ENCODE measurements at places on chromosomes 3 and 15.

DNA sequence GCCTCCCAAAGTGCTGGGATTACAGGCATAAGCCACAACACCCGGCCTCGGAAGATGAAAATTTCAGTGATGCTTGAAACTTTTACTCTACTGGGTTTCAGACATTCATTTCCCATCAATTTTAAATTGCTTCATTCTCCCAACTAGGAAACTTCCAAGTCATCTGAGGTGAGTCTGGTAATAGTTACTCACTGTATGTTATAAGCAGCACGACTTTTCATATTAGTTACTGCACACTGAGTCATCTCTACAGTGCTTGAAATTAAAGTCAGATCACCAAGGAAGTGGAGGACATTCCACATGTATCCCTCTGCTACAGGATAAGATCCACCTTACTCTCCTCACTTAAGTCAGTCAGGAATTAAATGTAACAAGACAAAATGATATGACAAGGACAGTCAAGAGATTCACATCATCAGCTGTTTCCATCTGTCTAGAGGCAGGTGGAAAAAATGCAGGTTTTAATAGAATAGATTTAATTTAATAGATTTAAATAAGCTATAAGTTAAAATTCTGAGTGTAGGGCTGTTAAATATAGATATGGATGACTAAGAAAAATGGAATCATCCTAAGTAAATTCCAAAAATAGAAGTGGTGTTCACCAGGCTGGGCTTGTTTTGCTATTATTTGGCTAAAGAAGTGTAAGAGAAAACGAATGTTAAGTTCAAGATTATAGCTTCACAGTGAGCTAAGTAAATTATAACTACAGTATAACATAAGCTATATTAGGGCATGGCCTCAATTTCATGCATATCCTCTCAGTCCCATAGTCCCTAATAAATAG lies 104.4 kb downstream of the TMCO5A start:
- DNase-seq: no peak

- DNase-seq: no peak
These were observed 72.1 kb upstream of the TPRG1 start for GRCh38 chr3:189099505-189100290.

GRCh38 chr3:196124608-196125007 lies 42.7 kb upstream of the TFRC start:
- DNase-seq: no peak

- no peak for DNase-seq
These were observed 112.3 kb downstream of the CDIN1 start for GRCh38 chr15:36691579-36692357.

GRCh38 chr3:55490276-55490913 lies 3.3 kb upstream of the WNT5A start:
- no peak for DNase-seq

- no peak for DNase-seq
These were observed 113.8 kb downstream of the MBNL1 start for GRCh38 chr3:152382312-152383135.

DNA sequence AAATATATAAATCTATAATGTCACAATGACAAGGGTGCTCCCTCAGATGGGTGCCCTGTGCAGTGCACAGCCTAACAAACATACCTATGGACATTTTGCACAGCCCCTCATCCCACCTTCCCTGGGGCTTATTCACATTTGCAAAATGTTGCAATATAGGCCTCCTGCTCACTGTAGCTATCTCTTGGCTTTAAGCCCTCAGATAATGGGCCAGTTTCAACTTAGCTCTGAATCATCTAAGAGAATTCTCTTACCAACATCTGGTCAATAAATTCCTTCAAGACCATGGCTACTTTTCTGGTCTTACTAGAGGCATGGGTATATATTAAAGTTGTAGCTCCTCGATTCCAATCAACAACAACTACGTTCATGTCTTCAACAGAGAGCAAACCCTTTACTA lies 17.9 kb downstream of the LIPH start:
- no peak for DNase-seq
